ENCODE measurements at places on chromosomes 1 and 21. TPM values are rescaled to one million over a fixed set of nuclear protein-coding genes. Genes with fewer than 3 reads are reported as not detected.

SOX13 gene
- total RNA-seq: 1.8 TPM

LRRC71 gene
- total RNA-seq: not detected

MSH4 gene
- 0.52 TPM for total RNA-seq

ADAM30 gene
- total RNA-seq: not detected

STUM gene
- not detected for total RNA-seq

AXDND1 gene
- total RNA-seq: 0.43 TPM

SPRR5 gene
- not detected for total RNA-seq

BSDC1 gene
- 50.3 TPM for total RNA-seq

KCNE2 gene
- total RNA-seq: not detected

LPAR3 gene
- 21.6 TPM for total RNA-seq

AQP10 gene
- not detected for total RNA-seq

OR6N1 gene
- total RNA-seq: not detected

WASF2 gene
- 15.8 TPM for total RNA-seq

EMC1 gene
- 50.4 TPM for total RNA-seq

Data from bronchial smooth muscle cell (primary cell).